ENCODE measurements at places on chromosomes 5 and 9. TPM values are rescaled to one million over a fixed set of nuclear protein-coding genes. Genes with fewer than 3 reads are reported as not detected.

Gene NR4A3
- total RNA-seq, result 2.2 TPM

Gene AGPAT2
- total RNA-seq, result 28.5 TPM

Gene PCDHGB1
- 6.1 TPM for total RNA-seq

Gene STK32A
- 3.9 TPM for total RNA-seq

Gene PHYHD1
- 10.3 TPM for total RNA-seq

Gene MEF2C
- 13.5 TPM for total RNA-seq

Gene RBM18
- 11.1 TPM for total RNA-seq

Gene PKD2L2
- not detected for total RNA-seq
